ENCODE measurements at places on chromosomes 6 and 20.
A peak's percentile ranks its signal among the peaks of the same experiment; 100 is the strongest.

- no peak for DNase-seq
Measured at GRCh38 chr20:16098890-16099639, 474.2 kb downstream of the KIF16B start.

- DNase-seq, result no peak
Measured at GRCh38 chr6:56934876-56935275, 20.0 kb upstream of the BEND6 start.

GRCh38 chr6:125377621-125378020 is 75.9 kb upstream of the HDDC2 start:
- DNase-seq, result no peak

- DNase-seq, result no peak
Measured at GRCh38 chr20:3000852-3001523, 42.4 kb upstream of the GNRH2 start.

GRCh38 chr20:56420940-56421688 is 9.1 kb downstream of the CASS4 start:
- DNase-seq, result no peak

DNA sequence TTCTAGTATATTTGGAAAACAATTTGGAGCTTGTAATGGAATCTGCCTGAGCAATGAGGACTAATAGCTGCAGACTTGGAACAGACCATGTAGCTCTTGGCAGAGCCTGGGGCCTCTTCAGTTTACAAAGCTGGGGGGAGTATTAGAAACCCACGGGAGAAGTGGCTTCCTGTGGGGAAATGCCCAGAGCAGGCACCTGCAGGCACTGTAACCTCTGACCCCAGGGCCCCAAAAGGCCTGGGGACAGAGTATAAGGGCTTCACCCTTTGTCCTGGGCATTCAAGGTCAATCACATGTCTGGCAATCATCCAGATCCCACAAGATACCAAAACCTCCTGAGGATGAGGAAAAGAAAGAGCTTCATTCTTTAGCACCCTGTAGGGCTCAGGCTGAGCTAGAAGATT is 19.4 kb downstream of the PKIG start:
- DNase-seq, result no peak

GRCh38 chr6:44655412-44656342 is 268.2 kb downstream of the CDC5L start:
- DNase-seq, result peak; percentile 61

DNA sequence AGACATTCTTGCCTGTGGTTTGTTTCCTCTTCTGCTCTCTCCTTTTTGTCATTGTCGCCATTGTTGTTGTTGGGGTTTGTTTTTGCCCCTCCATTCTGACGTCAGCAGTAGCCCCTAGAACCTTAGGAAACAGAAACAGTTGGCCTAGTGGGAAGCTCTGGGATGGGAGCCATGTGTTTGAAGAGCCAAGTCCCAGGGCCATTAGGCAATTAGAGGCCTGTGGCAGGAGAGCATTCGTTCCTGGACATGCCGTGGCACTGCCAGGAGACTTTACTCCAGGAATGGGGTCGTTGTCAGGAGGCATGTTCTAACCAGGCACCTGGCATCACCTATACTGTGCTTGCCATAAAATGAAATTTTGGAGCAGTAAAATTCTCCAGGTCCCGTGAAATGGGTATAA is 39.7 kb downstream of the PPARD start:
- no peak for DNase-seq

DNA sequence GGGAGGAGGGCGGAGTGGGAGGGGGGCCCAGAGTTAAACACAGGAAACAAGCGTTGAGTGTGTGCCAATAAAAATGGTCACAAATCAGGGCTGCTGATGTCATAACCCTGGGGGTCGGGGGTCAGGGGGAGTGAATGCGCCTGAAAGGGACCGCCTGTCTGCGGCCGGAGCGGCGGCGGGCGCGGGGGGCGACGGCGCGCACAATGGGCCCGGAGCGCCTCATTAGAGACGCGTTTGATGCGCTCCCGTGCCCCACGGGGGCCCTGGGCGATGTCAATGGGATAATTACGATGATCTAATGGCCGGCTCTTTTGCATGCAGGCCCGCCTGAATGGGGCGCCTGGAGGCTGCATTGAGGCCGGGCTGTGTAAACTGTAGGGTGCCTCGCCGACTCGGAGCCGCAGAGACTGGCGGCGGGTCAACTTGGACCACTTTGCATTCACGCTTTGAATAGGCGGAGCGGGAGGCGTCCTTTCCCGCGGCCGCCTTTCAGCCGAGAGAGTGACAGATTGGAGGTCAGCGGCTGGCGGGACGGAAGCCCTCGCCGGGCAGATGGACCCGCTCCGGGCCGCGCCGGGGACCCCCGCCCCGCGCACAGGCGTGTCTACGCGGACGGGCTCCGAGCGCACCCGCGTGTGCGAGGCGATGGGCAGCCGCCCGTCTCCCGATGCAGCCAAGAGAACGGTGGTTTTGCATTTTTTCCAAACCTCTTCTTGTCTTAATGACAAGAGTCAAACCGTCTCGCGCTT is 296.1 kb downstream of the TFAP2C start:
- no peak for DNase-seq

Measured in effector CD4-positive, alpha-beta T cell (primary cell).